ENCODE measurements at places on chromosomes 12 and 14.

GRCh38 chr12:25083211-25083610, 111.7 kb downstream of the DNAI7 start:
- DNase-seq, result no peak

GRCh38 chr12:27549801-27550652, 26.0 kb downstream of the PPFIBP1 start:
- no peak for DNase-seq

DNA sequence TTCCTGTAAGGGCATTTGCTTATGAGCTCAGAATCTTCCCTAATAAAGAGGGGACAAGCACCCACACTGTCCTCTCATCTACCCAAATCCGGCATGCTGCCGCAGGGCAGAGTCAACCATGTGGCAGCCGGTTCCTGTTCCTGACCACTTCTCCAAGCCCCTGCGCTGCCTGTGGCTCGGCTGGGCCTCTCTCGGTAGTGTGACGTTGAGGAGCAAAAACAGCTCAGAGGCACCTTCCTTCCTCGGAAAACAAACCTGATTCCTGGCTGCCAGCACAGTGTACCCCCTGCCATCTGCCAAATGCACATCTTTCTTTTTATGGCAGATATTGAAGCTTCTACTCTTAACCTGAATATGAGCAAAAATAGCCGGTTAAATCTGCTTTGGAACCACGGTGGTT, 50.5 kb downstream of the CFAP251 start:
- no peak for DNase-seq

GRCh38 chr12:110329710-110330109, 48.7 kb downstream of the ATP2A2 start:
- no peak for DNase-seq

DNA sequence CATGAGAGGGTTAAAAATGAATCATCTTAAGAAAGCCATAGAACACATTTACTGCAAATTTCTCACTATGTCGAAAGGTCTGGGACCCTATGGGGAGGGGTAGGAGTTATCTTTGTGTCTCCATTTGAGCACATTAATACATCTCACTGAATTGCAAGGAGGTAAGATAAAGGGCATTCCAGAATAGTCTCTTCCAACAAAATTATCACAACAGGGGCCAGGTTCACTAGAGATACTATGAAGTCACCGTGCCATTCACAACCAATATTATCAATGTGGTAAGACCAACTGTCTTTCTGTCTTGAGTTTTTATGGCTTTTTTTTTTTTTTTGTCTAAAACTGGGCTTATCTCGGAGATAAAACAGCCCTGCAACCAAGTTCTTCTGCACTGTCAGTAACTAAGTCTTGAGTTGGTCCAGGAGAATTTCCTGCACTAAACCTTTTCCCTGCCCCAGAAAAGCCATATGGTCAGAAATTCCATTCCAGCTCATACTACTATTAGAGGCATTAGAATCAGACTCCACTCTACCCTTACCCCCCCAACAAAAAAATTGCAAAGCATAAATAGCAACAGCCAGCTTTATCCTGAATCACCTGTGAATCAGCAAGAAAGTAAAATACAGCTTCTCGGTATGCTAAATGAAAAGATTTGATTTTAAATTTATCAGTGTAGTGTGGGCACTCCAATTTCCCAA, 79.7 kb downstream of the PTPRR start:
- DNase-seq, result no peak

DNA sequence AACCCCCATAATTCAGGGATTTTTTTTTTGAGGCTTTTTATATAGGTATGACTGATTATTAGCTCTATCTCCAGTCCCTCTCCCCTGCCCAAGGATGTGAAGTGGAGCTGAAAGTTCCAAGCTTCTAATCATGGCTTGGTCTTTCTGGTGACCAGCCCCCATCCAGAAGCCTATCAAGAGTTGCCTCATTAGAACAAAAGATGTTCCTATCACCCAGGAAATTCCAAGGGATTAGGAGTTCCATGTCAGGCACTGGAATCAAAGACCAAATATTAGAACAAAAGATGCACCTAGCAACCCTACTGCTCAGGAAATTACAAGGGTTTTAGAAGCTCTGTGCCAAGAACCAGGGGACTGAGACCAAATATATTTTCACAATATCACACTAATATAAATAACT, 29.9 kb downstream of the LRP6 start:
- DNase-seq, result no peak

GRCh38 chr14:96118391-96118790, 79.2 kb downstream of the C14orf132 start:
- DNase-seq, result no peak

GRCh38 chr14:61064210-61064609, 83.2 kb downstream of the SLC38A6 start:
- peak; percentile 17 for DNase-seq

- no peak for DNase-seq
These were observed 214.7 kb upstream of the C14orf180 start for GRCh38 chr14:104364830-104365229.

DNA sequence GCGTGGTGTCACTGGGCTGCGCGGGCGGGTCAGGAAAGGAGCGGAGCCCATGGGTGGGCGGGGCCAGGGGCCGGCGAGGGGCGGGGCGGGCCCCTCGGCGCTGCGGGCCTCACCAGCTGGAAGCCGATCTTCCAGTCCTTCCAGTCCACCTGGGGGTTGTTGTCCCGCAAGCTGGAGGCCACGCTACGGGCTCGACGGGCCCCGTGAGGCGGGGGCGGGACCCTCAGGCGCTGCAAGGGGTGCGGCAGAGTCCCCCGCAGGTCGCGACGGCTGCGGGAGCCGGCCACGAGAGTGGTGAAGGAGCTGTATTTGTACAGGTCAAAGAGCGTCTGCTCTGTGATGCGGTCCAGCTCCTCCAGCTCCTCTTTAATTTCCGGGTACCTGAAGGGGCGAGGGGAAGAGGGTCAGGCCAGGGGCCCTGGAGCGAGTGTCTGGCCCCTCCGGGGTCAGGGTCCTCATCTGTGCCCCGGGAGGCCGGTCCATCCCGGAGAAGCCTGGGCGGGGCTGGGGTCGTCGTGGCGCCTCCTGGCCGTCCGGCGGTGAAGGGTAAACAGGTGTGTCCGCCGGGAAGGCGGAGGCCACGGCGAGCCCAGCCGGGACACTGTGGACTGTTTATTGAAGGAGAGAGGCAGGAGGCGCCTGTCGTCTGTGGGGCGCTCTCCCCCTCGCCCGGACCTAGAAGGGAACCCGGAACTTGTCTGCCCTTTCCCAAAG, 11.9 kb downstream of the SCNN1A start:
- no peak for DNase-seq

- no peak for DNase-seq
These were observed 27.9 kb downstream of the SIX1 start for GRCh38 chr14:60621386-60621785.

DNA sequence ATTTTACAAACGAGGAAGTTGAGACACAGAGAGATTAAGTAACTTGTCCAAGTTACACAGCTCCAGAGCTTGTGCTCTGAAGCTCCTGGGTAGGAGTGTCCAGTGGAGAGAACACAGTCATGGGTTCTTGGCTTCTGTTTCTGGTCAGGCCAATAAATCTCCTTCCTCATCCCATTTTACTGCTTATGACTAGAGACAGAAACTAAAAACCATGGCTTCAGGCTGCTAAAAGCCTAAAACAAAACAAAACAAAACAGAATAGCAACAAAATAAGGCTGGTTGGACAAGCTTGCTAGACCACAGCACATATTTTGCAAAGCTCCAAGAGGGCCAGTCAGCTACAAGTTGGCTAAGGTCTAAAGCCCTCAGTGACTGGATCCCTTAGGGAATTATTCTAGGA, 49.8 kb downstream of the PTGER2 start:
- no peak for DNase-seq

DNA sequence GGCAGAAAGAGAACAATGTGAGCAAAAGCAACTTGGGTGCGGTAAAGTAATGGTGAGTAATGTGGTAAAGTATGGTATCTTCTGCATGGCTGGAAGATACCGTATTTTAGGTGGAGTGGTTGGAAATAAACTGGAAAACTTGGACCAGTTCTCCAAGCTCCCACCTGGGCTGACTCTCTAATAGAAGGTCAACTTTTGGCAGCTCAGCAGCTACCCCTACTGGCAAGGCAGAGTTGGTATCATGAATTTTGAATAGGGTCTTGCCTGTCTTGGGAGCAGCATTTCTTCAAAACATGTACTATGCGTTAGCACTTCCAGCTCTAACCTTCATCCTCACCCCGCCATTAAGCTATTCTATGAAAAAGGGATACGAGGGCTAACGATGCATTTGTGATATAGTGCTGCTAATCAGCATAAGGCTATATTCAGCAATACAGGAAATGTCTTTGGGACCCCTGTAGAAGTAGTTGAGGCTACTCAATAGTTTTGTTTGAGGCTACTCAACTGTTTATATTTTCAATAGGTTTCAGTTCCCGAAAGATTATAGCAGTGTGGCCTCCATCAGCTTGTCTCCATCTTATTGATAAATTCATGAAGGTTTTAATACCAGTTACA, 276.3 kb upstream of the FAR2 start:
- no peak for DNase-seq

- DNase-seq, result no peak
These were observed at the start of gene NYNRIN for GRCh38 chr14:24398653-24399446. NYNRIN (plus strand) TSS chr14:24399003; CDS start chr14:24399247, 244 bp downstream.

GRCh38 chr12:69872804-69873203, 47.8 kb downstream of the MYRFL start:
- DNase-seq, result no peak

DNA sequence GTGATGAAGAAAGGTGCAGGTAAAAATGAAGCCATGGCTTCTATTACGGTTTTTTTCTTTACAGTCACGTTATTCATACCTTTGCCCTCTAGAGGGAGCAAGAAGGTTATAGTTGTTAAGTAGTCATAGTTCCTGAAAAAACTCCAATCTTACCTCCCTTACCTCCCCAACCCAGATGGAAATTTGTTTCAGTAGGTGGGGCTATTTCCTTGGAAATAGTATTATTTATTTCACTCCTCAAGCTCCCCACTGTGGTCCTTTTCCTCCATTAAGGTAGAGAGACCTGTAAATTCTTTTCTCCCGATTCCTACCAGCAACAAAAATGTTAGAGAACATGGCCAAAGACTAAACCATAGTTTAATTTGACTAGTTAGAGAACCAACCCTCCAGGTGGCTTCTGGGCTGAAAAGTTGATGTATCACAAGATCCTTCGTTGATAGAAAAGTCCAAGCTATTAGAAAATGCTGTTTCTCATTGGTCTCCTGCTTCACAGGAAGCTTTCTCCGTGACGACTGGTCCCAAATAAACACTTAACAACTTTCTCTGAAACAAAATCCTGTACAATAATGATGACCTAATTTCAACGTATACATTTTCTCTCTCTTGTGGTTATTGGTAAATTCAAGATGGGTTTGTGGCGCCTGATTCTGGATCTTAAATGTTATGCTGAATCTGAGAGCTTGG, 43.5 kb downstream of the TMX1 start:
- DNase-seq, result peak; percentile 76

- DNase-seq, result no peak
These were observed 32.1 kb upstream of the C2CD5 start for GRCh38 chr12:22576473-22576872.

GRCh38 chr14:88940671-88941070, 116.2 kb downstream of the TTC8 start:
- no peak for DNase-seq

GRCh38 chr14:93940437-93940836, 13.3 kb downstream of the FAM181A start:
- no peak for DNase-seq

- DNase-seq, result no peak
These were observed 240.3 kb upstream of the PELI2 start for GRCh38 chr14:55877942-55878341.

GRCh38 chr12:49864798-49865090, 21.8 kb upstream of the BCDIN3D start:
- no peak for DNase-seq

DNA sequence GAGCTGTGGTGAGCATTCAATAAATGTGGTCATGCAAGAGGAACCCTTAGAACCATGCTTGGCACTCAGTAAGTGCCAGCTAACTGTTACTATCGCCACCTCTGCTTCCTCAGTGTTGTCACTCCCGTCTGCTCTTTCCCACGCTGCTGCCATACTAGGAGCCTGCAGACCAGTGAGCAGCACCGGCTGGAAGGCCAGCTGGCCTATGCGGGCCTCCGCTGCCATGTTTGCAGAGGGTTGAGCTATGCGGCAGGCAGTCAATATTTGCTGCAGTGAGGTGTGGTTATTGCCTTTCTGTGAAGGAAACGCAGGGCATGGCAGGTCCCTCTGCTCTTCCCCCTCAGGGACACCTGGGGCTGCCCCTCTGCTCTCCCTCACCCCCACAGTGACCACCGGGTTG, 13.0 kb downstream of the KMT5A start:
- no peak for DNase-seq

- DNase-seq, result peak; percentile 84
These were observed at the start of gene NKX2-1 for GRCh38 chr14:36519431-36520321. NKX2-1 (minus strand) TSS chr14:36520232; CDS start chr14:36520129, 103 bp downstream.

DNA sequence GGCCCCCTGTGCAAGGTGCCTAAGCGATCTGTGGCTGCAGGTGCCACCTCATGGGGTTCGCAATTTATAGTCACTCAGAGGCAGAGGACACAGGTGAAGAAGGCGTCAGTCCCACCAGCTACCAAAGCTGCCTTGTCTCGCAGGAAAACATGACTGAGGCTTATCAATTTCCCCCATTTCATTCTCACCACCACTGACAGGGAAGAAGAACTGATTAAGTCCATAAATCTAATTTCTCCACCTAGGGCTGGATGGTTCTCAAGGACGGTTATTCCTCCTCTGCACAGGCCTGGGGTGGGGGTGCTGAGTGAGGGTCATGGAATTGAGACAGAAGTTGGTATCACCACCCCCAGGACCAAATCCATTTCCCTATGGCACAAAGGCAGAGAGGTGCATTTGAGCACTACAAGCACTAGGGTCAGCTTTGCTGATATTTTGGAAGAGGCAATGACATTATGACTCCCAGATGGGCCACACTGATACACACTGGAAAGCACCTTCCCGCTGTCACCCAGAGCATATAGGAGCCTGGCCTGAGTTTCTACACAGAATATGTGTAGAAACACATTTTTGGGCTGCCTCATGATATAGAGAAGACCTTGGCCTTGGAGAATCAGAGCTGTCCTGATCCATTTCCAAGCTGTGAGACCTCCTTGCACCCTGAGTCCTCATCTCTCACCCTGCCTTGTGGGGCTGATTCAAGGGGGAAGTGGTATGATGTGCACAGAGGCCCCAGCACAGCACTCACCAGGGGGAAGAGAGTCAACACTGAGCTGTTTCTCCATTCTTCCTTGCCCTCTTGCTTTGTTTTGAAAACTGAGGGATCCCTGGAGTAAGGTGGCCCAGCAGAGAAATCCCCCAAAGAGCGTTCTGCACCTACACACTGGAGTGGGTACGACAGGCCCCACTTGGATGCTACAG, 59.4 kb downstream of the PITPNM2 start:
- no peak for DNase-seq

All from NCI-H1417 treated with DMSO at 0.1 percent for 48 hours (cell line).